GM12891 (cell line): ENCODE measurements at places on chromosomes 16 and 17.

DNA sequence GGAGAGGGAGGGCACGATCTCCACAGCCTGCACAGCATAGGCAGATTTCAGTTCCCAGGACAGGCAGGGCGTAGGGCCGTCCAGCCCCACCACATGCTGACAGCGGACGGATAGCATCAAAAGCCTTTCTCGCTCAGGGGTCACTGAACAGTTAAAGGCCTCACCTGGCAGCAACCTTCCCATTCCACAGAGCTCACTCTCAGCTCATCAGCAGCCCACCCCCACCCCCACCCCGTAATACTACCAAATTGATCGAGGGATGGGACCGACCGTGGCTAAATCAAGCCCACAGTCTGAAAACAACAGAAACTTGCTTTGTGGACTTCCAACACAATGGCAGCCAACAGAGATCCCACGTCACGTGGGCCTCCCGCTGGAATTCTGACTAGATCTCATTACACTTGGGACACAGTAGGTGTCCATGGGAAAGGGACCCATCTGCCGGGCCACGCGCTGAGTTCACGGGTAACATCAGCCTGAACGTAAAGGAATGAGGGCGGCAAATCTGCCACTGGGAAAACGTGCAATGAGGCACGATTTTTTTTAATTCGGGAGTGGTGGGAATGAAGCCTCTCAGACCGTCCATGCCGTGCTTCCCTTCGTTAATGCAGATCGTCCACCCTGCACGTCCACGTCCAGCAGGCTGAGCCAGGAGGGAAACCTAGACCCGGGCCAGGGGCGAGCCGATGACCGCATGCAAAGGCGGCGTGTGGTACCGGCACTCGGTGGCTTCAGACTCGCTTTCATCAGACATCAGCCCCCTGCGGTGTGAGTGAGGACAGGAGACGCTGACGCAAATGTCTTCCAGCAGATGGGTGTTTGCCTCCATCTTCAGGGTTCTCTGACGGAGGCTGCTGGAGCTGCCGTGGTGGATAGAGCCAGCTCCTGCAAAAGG lies 92.1 kb downstream of the TBC1D16 start:
- DNase-seq, result no peak

DNA sequence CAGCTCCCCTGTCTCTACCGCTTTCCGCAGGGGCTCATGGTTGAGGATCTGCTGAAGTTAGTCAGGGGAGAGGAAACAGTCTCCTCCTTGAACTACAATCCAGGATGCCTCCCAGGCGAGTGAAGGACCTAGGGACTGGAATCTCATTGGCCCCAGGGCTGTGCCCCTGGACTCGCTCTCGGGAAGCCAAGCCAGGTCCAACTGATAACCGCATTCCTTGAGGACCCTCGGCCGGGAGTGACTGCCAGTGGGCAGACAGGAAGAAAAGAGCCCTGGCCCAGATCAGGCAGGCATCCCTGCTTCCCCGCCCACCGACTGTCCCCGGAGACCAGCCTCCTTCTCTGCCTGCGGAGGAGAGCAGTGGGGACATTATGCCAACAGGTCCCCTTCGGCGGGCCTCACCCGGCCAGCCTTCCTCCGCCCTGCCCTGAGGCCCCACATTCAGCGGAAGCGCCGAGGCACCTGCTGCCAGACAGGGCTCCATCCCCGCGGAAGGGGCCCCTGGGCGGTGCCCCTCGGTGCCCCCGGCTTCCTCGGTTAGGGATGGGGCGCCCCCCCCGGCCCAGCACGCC lies 776 bp downstream of the LRRC75A start:
- DNase-seq, result no peak

- no peak for DNase-seq
These were observed 144.3 kb downstream of the MSI2 start for GRCh38 chr17:57400648-57401047.

- no peak for DNase-seq
These were observed 1.4 kb upstream of the CA4 start for GRCh38 chr17:60148373-60148772.

DNA sequence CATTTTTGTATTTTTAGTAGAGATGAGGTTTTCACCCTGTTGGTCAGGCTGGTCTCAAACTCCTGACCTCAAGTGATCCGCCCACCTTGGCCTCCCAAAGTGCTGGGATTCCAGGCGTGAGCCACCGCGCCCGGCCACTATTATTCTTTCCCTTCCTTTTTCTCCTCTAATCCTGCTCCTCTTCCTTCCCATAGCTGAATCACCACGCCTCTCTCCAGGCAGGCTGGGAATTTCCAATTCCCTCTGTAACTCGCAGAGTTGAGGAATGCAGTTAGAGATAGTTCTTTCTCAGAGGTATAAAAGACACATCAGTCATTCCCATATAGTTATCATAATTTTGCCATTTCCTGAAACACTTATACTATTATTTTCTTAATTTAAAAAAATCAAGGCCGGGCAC lies 11.2 kb downstream of the METTL16 start:
- no peak for DNase-seq

GRCh38 chr16:53052519-53053501 lies at the start of gene CHD9NB:
TSS of gene CHD9NB (minus strand) at chr16:53052897. CDS start at chr16:53044158, 8,739 bp downstream.
- no peak for DNase-seq

- DNase-seq, result no peak
These were observed 664.7 kb downstream of the KCNJ2 start for GRCh38 chr17:70834039-70834438.

DNA sequence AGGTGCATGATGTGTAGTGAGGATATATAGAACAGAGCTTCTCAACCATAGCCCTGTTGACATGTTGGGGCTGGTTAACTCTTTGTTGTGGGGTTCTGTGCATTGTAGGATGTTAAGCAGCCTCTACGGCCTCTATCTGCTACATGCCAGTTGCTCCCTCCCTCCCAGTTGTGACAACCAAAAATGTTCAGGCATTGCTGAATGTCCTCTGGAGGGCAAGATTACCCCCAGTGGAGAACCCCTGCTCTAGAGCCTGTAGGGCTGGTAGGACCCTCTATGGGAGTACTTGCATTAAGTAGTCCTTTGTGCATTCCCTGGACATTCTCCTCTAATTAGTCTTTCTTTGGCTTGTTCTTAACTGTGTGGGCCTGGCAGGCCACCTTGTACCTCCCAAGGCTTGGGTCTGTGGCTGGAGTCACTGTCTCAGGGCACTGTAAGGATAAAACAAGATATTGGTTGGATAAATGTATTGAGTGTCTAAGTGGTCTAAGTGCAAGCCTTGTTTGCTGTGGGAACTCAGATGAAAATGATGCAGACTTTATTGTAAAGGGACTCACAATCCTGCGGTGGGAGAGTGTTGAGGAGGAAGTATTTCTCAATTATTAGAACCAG lies 19.8 kb upstream of the MYO1D start:
- DNase-seq, result no peak

DNA sequence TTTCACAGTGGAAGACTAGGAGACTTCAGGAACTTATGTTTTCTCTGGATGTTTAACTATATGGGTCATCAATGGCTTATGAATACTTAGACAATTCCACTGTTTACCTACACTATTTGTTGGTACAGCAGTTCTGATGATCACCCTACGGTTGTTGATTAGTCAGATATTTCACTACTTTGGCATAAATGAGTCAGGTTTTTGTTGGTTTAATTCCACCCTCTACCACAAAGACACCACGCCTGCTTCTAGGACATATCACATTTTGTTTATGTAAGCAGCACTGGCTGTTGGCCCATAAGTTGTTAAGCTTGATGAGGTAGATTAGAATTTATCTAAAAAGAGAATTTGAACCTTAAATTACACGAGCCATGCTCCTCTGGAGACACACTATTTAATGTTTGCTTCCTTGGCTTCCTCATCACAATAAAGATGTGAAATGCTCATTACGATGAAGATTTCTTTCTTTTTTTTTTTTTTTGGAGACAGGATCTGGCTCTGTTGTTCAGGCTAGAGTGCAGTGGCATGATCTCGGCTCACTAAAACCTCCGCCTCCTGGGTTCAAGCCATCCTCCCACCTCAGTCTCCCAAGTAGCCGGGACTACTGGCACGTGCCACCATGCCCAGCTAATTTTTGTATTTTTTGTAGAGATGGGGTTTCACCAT lies 4.3 kb downstream of the GDE1 start:
- DNase-seq, result no peak

DNA sequence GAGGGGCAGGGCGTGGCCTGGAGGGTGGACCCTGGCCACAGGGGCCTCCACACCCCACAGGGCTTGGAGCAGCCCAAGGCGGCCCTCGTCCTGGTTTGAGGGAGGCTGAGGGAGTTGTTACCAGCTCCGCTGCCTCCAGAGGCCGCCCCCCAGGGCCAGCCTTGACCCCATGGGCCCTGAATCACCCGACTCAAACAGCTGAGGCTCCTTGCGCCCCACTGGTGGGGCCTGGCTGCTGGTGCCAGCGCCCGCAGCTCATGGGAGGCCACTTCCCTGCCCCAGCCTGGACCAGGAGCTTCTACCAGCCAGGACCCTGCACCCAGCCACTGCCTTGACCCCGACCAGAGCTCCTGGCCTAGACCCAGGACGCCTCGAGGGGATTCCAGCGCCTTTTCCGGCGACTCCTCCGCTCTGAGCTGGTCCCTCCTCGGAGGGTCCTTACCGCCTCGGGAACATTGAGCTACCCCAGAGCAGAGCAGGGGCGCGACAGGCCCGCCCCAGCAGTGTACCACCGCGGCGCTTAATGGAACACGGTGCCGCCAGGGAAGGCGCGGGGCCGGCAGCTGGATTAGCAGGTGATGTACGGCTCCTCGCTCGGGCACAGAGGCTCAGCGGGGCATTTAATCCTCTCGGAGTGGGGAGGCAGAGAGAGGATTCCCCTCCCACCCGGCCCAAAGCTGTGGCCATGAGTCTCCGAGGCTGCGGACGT lies 37.2 kb downstream of the GSE1 start:
- no peak for DNase-seq

DNA sequence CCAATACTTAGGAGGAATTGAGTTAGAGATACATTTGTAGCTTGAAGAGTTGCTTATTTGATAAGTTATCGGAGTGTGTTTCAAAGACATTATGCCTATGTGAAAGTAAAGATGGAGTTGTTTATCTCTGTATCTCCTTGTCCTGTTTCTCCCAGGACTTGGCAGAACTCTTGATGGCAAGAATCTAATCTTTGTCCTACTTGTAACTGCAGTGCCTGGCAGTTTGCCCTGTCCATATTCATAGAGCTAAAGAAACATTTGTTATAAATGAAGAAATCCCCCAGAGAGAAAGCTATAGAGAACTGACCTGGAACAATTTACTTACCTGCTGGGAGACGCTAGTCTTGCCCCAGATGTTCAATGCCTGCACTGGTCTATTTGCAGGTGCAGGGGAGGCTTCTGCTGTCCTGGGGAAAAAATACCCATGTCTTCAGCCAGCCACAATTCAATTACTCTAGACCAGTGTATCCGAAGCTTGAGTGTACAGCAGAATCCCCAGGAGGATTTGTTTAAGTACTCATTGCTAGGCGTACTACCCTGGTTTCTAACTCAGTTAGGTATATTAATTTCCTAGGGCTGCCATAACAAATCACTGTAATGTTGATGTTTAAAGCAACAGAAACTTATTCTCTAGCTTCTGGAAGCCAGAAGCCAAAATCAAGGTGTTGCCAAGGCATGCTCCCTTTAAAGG lies 410.0 kb upstream of the HSBP1 start:
- DNase-seq, result no peak
